ENCODE measurements at places on chromosomes 11 and 22. TPM values are rescaled to one million over a fixed set of nuclear protein-coding genes. Genes with fewer than 3 reads are reported as not detected.
A peak's percentile ranks its signal among the peaks of the same experiment; 100 is the strongest.

GRCh38 chr11:71428861-71429435 lies 19.2 kb downstream of the DHCR7 start:
- DNase-seq, result no peak

- DNase-seq, result peak; percentile 79
Measured at GRCh38 chr22:39490135-39490798, 11.8 kb upstream of the MIEF1 start.

- no peak for DNase-seq
Measured at GRCh38 chr11:109130910-109131309, 291.1 kb upstream of the C11orf87 start.

Gene PYGM
- 73.1 TPM for total RNA-seq

Gene CARD18
- total RNA-seq, result not detected

GRCh38 chr22:22703715-22704114 lies 59.3 kb downstream of the GGTLC2 start:
- DNase-seq, result no peak

- DNase-seq, result peak; percentile 73
Measured at GRCh38 chr11:126585774-126586491, 230.4 kb downstream of the ST3GAL4 start.

GRCh38 chr11:11760838-11761237 lies 80.9 kb upstream of the USP47 start:
- DNase-seq, result no peak

- peak; percentile 79 for DNase-seq
Measured at GRCh38 chr11:114243461-114244372, 52.5 kb upstream of the NNMT start.

- DNase-seq, result no peak
Measured at GRCh38 chr11:44748606-44749005, 21.8 kb downstream of the TSPAN18 start.

DNA sequence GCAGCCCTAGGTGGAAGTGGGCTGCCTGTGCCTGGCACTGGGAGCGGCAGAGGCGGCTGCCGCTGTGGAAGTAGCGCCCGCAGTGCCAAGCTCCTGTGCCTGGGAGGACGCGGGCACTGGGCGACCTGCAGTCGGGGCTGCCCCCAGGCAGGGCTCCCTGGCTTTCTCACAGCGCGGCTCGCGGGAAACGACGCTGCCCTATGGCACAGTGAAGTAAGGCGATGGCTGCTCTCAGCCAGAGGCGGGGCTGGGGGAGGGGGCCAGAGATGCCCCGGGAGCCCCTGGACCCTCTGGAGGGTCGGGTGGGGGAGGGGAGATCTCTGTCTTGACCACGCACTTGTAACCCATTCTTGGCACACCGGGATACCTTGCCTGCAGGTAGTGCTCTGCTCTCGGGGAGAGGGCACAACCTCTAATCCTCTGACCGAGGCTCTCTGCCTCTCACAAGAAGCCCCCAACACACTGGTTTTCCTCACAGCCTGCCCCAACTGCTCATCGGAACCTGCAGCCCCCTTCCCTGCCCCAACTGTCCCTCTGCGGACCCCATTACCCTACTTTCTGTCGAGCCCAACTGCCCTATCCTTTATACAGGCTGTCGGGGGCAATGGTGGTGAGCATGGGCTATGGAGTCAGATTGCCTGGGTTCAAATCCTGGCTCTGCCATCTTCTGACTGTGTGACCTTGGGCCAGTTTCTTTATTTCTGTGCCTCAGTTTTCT lies 32.2 kb upstream of the TRIM29 start:
- DNase-seq, result no peak

DNA sequence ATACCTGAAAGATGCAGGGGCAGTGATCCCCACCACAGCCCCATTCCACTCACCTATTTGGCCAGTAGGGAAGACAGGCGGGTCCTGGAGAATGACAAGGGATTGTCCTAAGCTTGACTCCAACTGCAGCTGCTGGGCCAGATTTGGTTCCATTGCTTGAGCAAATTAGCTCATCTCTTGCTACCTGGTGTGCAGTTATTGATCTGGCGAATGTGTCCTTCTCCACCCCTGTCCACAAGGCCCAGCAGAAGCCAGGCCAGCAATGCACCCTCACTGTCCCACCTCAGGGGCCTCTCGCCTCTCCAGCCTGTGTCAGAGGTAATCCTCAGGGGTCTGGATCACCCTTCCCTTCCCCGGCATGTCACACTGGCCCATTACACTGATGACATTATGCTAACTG lies 23.3 kb downstream of the TSPAN32 start:
- no peak for DNase-seq

DNA sequence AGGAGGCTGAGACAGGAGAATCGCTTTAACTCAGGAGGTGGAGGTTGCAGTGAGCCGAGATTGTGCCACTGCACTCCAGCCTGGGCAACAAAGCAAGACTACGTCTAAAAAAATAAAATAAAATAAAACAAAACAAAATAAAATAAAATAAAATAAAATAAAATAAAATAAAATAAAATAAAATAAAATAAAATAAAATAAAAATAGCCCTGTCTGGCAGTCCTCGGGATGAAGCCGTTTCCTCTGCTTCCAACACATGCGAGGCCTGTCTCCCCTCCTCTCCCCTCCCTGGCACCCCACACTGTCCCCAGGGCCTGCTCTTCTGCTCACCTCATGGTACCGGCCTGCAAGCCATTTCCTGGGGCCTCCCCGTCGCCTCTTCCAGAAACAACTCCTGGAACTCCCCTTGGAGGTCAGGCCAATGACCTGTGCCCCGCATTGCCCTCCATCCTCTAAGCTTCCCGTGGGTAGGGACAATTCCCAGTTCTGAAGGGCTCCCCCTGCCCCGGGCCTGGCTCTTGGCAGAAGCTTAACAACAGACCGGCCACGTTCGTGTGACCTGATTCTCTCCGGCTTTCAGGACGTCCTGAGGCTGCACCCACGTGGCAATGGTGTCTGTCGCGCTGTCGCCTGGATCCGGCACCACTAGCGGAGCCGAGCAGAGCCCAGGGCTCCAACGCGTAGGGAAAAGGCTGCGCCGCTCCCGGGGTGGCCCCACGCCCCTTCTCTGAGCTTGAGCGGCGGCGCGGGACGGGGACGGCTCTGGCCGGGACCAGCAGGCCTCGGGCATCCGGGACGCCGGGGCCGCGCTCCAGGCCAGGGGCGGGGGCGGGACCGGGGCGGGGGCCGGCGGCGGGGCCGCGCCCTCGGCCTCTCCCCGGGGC lies 456 bp upstream of the PARVB start:
- DNase-seq, result peak; percentile 76

GRCh38 chr11:2265396-2265795 lies 5.0 kb downstream of the ASCL2 start:
- DNase-seq, result no peak

Gene HEPN1
- not detected for total RNA-seq

Gene SNRPD3
- total RNA-seq, result 64.8 TPM

DNA sequence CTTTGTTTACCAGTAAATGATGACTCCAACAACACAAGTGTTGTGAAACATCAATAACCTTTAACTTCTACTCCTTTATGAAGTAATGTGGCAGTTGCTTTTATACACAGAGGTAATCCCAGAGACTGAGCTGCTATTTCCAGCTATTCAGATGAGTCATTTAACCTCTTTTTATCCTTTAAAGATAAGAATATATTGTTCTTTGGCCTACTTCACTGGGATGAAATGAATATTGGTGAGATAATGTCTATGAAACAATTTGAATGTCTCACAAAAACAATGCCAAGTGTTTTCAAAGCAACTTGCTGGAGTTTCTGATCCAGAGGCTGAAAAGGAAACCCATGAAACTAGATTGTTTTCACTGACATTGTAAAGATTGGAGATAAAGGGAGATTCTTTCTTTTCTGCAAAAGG lies 564.4 kb upstream of the LUZP2 start:
- no peak for DNase-seq

DNA sequence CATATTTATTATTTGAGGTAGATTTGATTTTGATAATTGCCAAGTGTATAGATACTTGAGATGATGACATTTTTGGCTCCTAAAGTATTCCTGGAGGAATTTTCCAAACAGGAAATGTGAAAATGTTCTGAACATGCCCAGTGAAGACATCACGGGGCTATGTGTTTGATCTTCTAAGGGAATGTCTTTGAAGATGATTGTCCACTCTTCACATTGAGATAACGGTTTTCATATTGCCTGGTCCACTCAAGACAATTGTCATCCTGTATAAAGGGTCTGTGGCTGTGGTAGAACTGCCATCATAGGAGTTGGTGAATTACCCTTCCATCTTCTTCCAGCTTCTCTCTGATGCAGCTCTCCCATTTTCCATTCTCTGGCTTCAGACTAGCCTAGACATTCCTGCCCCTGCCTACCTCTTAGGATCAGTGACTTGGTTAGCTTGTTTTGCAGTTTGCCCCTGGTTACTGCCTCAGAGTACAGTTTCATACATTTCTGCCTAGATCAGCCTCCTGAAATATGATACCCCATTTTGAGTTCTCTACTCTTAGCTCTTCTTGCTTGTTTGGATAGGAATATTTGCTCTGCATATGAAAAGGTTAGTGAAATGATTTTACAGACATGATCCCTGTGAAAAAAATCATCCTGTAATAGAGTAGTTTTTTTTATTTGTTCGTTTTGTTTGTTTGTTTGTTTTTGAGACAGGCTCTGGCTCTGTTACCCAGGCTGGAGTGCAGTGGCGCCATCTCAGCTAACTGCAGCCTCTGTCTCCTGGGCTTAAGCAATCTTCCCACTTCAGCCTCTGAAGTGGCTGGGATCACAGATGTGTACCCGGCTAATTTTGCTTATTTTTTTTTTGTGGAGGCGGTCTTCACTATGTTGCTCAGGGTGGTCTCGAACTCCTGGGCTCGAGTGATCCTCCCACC lies 111.4 kb upstream of the SORL1-AS1 start:
- DNase-seq, result no peak

DNA sequence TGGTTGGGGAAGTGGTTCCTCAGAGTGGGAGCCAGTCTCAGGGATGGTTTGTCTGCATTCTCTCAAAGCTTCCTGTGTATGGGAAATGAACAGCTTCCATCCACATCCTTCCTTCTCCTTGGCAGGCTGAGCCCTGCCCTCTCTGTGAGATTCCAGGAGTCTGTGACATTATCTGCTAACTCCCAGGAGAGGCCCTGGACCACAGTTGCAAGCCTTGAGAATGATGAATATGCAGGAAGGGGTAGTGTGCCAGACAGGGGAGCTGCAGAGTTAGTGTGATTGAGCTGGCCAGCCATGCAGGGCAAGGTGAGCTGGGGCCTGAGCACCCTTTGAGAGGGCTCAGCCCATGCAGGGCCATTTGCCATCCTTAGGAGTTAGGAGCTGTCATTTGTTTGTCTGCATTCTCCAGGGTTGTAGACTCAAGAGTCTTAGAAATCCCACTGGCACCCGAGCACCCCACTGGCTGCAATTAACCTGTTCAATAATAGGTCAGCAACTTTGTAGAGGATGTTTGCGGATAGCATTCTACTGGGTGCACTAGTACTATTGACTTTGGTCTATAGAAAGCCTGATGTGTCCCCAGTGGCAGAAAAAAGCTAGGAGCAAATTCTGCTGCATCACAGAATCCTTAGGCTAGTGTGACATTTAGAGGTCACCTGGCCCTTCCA lies 299.0 kb upstream of the CADM1 start:
- no peak for DNase-seq

DNA sequence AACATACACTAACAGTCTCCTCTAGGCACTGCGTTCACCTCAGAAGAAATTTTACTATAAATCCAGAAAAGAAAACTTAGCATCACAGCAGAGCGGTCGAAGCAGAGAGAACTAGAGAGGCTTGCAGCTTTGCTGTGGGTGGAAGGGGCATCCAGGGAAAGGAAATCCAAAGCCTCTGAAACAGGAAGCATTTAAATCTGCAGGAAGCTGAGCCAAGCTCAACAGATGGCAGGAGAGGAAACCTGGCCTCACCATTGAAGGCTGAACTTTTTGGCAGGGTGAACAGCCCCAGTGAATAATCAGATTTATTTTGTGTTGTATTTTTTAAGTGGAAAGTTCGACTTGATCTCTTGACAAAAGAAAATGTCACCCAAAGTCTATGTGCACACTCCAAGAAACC lies 858.1 kb downstream of the OPCML start:
- no peak for DNase-seq

- peak; percentile 73 for DNase-seq
Measured at GRCh38 chr22:38080850-38081635, 2.9 kb downstream of the SLC16A8 start.

- DNase-seq, result peak; percentile 58
Measured at GRCh38 chr11:101126551-101127196, 2.9 kb downstream of the PGR start.

GRCh38 chr11:45881708-45882368 lies 3.6 kb upstream of the MAPK8IP1 start:
- DNase-seq, result no peak

- peak; percentile 55 for DNase-seq
Measured at GRCh38 chr11:9748361-9748970, 84.6 kb downstream of the SWAP70 start.

DNA sequence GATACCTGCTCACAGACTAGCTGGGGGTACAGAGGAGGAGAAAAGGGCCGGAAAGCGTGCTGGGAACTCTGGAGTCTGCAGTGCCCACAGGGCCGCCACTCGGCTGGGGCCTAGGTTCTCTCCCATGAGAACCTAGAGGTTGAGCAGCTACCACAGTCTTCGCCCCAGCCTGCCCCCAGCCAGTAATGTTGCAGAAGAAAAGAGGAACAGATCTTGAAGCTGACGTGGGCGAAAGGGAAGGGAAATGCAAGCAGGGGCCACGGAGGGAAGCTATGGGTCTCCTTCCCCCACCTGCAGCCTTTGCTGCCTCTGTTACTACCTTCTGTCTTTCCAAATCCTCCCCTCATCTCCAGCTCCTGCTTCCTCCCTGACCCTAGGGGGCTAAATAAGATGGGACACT lies 28.8 kb upstream of the P2RY2 start:
- DNase-seq, result peak; percentile 43

DNA sequence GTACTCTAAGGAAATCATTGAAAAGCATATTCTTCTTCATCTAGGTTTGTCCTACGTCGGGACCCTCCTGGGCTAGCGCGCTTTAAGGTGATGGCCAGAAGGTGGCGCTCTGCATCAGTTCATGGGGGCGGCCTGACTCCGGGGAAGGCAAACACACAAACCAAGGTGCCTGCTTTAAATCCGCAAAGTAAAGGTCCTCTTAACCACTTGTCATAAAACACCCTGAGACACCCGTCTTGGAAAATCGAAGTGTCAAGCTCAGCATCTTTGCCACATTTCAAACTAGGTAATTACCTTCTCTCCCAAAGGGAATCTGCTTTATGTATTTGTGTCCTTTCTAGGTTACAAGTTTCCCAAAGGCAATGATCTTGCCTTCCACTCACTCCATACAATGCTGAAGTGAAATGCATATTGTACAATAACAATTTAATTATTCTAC lies 33.9 kb downstream of the LMO2 start:
- peak; percentile 78 for DNase-seq

Gene PAX6
- total RNA-seq, result not detected

DNA sequence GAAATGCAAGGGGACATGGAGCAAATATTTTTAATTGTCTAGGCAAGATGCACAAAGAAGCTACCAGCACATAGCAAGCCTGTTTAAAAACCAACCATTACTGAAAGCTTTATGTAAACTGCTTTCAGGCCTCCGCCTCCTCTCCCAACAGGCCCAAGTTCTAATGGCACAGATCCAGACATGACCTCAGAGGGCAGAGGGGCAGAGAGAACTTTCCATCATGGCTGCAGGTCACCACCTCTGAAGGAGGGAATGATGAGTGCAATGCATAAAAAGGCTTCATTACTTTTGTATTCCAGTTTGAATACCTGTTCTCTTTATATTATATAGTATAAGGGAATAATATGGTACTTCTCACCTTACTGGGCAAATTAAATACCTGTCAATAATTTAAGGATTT lies 15.2 kb downstream of the DDX17 start:
- no peak for DNase-seq

- DNase-seq, result peak; percentile 55
Measured at GRCh38 chr11:72589802-72590761, 84.1 kb downstream of the PDE2A start.

GRCh38 chr11:46377290-46377689 lies 4.2 kb upstream of the MDK start:
- no peak for DNase-seq

GRCh38 chr11:6650104-6650503 lies 5.5 kb downstream of the DCHS1 start:
- no peak for DNase-seq
